ENCODE measurements at places on chromosomes 6 and 20.

- DNase-seq = no peak
Measured at GRCh38 chr6:134733801-134734200, 216.1 kb downstream of the ALDH8A1 start.

GRCh38 chr6:97282238-97282725, 734 bp downstream of the MMS22L start:
- no peak for DNase-seq

DNA sequence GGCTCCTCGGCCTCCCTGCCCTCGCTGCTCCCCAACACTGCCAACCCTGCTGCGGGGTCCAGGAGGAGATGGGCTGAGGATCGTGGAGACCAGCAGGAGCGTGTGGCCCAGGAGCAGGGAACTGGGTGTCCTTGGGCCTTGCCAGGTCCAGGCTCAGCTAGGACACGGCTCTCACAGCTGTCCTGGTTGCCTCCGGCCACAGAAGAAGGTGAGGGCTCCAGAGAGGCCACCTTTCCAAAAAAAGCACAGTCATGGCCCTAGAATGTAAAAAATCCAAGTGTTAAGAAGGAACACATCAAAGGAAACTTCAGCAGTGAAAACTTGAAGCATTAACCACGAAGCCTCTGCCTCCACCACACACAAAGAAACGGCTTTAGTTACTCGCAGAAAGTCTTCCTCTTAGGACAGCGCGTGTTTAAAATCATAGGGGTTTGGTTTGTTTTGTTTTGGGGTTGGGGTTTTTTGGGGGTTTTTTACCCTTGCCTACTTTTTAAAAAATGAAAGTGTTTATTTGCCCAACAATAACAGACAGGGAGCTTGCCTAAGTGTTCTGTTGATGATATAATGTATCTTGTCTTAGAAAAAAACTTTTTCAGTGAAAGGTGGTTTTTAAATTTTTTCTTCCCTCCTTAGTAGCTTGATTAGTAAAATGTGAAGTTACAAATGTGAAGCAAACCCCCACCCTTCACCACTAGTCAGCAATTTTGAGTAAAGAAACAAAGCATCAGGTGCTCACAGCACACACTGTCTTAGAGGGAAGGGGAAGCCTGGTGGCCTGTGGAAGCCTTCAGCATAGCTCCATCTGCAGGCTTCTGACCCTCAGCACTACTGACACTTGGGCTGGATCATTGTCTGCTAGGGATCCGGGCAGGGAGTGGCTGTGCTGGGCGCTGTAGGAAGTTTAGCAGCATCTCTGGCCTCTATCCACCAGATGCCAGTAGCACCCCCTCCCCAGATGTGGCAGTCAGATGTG, 60.0 kb downstream of the PTPN1 start:
- no peak for DNase-seq

DNA sequence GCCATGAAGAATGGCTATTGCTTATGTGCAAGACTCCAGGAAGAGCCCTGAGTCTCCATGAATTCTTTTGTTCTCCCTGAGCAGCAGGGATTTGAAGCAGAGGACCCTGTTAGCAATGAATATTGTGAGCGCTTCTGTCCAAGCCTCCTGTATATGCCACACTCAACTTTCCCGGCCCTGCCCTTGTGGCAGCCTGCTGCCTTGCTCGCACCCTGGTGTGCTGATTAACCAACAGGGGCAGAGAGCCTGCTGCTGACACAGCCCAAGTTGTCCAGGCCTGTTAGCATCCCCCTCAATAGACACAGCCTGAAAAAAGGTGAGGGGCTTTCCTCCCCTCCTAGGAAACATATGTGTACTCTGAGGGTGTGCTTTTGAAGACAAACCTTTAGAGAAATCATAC, 131.4 kb downstream of the BMP2 start:
- DNase-seq = no peak

DNA sequence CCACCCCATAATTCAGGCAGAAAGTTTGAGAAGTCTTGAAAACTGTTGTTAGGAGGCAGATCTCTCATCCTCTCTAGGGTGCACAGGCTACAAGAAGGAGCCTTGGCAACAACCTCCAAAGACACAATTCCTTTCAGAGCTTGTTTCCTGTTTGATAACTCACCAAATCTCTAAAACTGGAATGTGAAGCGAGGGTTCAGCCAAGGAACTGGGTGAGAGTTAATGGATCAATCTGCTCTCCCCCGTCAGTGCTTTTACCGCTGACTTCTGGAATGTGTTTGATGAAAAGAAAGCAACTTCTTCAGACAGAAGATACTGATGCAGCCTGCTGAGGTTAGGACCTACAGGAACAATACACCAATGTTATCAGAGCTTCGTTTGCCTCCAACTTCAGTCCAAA, 171.8 kb upstream of the BMP2 start:
- DNase-seq = no peak

DNA sequence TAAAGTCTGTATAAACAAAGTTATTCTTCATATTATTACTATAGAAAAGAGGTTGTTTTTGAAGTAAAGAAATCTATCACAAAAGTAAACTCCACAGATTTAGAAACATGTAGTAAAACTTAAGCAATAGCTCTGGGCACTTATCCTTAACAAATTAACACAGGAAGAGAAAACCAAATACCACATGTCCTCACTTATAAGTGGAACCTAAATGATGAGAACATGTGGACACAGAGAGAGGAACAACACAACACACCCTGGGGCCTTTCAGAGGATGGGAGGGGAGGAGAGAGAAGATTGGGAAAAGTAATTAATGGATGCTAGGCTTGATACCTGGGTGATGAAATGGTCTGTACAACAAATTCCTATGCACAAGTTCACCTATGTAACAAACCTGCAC, 57.2 kb downstream of the C6orf58 start:
- no peak for DNase-seq

DNA sequence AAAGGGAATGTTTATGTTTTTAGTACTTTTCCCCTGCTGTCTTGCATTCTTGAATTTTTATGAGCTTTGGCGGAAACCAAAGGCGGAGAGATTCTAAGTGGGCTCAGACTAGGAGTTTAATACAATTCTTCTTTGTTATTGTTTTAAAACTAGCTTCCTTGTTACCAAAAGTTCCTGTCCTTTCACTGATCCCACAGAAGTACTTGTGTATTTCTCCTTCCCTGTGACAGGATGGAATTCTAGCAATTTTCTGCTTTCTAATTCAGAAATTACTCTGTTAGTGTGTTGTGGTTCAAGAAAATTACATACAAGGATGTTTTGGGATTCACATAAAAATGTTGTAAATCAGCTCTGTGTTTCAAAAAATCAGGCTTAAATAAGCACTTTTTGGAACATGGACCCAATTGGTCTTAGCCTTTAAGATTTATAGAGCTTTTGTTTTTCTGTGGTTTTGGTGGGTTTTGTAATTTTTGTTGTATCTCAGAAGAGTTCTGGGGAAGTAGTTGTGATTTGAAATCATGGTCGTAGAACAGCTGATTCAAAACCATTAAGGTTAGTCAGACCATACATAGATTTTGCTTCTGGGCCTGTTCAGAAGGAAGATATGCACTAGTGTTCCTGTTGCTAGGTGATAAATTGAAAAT, 17.6 kb upstream of the CTAGE9 start:
- no peak for DNase-seq

DNA sequence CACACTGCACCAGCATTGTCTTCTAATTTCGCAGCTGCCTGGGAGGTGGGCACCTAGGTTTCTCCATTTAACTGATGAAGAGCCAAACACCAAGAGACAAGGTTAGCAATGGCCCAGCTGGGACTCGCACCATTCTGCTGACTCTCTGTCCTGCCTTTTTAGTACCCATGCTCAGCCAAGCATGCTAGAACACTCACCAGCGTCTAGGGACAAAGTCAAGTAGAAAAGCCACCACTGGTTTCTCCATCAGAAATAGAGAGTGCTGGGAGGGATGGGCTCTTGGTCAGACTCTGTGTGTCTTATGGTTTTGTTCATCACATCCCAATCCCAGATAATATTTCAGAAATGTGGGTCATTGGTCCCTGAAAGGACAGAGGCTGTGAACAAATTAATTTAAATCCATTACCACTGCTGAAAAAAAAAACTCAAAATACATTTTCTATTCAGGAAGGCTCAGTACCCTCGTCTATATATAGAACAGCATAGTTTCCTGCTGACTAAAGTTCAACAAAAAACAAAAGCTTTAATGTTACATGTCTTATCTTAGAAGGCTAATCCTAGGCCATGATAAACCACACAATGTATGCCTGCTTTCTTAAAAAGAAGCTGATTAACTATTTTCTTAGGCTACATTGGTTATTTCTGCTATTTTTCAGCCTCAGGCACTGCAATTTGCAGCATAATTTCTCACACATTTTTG, 111.0 kb downstream of the TBC1D7 start:
- no peak for DNase-seq

- no peak for DNase-seq
Measured at GRCh38 chr6:15689586-15690482, 27.0 kb upstream of the DTNBP1 start.

- no peak for DNase-seq
Measured at GRCh38 chr6:75913040-75913439, 159.4 kb downstream of the IMPG1 start.

DNA sequence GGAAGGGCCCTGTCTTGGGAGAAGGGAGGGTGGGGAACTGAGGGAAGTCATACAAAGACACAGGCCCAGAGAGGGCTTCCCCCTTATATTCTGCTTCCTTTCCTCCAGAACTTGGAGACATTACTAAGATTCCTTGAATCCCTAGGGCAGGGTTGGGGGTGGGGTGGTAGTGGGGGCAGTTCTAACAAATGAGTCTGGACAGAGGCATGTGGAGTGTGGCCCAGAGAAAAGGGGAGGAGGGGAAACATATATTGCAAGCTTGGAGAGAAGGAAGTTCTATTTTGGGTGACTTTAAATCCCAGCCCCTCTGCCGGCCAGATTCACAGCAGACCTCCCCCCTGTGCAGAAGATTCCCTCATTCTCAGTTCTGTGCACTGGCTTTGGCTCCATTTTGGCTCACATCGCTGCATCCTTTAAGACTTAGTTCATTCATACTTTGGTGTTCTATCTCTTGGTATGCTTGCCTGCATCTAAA, 43.7 kb downstream of the DAAM2 start:
- DNase-seq = no peak

GRCh38 chr6:125392682-125393081, 90.9 kb upstream of the HDDC2 start:
- DNase-seq = no peak

All from progenitor cell of endocrine pancreas (in vitro differentiated cells).